ENCODE measurements at places on chromosomes 16 and 17. TPM values are rescaled to one million over a fixed set of nuclear protein-coding genes. Genes with fewer than 3 reads are reported as not detected.

- DNase-seq: no peak
These were observed 1.5 kb downstream of the PITPNM3 start for GRCh38 chr17:6554871-6555330.

GRCh38 chr17:2363851-2364762 lies 26.8 kb downstream of the SGSM2 start:
- no peak for DNase-seq

The MMP15 gene
- total RNA-seq: 30.5 TPM

The ZNF469 gene
- 0.98 TPM for total RNA-seq

The RSAD1 gene
- 29.1 TPM for total RNA-seq

The PYDC1 gene
- not detected for total RNA-seq

Data from upper lobe of left lung (tissue), 6 donors.